ENCODE measurements at places on chromosomes 7 and 10.
A peak's percentile ranks its signal among the peaks of the same experiment; 100 is the strongest.

DNA sequence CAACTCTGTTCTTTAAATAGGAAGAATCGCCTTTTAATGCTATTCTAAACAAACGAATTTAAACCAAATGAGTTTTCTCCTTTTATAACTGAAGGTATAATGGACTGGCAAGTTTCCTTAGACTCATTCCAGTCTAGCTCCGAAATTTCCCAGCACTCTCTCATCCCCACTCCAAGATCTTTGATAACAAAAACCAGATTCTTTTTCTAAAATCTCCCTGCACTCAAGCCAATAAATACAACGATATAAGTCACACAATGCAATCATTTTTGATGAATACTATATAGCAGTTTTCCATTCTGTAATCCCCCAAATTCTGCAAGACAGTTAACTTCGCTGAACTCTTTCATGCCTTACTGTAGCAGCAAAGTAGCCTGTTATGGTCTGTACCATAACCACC, 1.9 kb downstream of the OGA start:
- DNase-seq = no peak

GRCh38 chr10:79310200-79310865, 36.9 kb upstream of the PPIF start:
- no peak for DNase-seq

DNA sequence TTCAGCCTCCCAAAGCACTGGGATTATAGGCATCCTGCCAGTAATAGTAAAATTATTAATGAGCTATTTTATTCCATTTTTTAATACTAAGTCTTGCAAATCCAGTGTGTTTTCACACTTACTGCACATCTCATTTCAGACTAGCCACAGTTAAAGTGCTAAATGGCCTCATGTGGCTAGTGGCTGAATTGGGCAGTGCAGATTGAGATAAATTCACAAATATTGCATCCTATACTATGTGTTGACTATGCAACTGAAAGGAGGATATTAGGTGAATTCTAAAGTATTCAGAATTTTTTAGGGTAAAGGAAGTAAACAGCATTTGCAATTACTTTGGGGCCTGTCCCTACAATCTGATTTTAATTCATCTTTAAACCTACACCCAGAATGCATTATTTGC, 10.2 kb downstream of the APBB1IP start:
- no peak for DNase-seq

- no peak for DNase-seq
These were observed 119.9 kb upstream of the RHOBTB1 start for GRCh38 chr10:61063901-61064300.

DNA sequence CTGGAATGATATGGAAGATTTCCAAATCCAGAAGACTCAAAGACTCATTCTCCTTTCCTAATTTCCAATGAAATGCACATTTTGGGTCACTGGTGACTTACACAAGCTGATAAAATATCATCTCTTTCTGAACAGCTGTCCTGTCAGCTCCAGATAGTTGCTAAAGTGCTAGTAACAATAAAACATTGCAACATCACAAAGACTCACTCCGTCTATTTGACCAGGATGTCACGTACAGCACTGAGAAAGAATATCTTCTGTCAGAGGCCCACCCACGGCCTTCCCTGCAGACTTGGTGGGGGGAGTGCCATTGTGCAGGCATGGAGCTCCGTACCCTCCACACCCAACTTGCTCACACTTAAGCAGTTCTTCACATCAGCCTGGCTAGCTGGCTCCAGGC, 78.9 kb upstream of the EGR2 start:
- DNase-seq = no peak

DNA sequence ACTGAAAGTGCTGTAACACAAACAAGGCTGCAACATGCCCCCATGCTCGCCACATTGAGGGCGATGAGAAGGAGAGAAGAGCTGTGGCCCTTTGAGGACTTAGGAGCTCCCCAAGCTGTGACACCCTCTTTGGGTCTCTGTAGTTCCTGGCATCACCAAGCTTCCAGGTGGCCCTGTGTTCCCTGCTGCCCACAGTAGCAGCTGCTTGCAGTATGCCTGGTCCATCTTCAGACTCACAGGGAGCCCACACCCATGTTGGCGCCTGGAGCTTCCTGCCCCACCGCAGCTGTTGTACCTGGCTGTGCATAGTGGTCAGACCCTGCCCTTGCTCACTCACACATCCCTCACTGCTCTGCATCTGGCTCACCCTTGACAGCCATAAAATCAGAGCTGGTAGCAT, 401.2 kb upstream of the NRG3 start:
- no peak for DNase-seq

DNA sequence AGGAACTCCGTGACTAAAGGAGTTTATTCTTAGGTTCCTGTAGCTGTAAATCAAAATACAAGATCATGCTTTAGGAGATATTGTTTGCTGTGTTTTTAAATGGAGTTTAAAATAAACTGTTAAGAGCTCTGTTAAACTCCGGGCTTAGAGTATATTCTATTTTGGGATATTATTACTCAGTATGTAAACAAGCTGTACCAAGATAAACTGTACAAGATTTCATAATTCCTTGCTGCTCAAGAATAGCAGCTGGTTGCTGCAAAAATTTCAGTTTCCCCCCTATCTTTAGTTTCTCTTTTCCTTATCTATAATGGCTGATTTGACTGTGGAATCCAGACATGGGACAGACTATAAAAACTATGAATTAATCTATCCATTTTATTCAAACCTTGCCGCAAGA, 215.7 kb downstream of the HTR7 start:
- no peak for DNase-seq

- no peak for DNase-seq
These were observed 36.3 kb upstream of the IKZF1 start for GRCh38 chr7:50268223-50268622.

GRCh38 chr10:4003348-4003973, 218.5 kb upstream of the KLF6 start:
- no peak for DNase-seq

- DNase-seq = no peak
These were observed 55.4 kb downstream of the MICALL2 start for GRCh38 chr7:1403638-1404459.

GRCh38 chr7:143346018-143346417, 16.5 kb downstream of the FAM131B start:
- DNase-seq = no peak

- no peak for DNase-seq
These were observed 4.0 kb downstream of the GFRA1 start for GRCh38 chr10:116268976-116269375.

DNA sequence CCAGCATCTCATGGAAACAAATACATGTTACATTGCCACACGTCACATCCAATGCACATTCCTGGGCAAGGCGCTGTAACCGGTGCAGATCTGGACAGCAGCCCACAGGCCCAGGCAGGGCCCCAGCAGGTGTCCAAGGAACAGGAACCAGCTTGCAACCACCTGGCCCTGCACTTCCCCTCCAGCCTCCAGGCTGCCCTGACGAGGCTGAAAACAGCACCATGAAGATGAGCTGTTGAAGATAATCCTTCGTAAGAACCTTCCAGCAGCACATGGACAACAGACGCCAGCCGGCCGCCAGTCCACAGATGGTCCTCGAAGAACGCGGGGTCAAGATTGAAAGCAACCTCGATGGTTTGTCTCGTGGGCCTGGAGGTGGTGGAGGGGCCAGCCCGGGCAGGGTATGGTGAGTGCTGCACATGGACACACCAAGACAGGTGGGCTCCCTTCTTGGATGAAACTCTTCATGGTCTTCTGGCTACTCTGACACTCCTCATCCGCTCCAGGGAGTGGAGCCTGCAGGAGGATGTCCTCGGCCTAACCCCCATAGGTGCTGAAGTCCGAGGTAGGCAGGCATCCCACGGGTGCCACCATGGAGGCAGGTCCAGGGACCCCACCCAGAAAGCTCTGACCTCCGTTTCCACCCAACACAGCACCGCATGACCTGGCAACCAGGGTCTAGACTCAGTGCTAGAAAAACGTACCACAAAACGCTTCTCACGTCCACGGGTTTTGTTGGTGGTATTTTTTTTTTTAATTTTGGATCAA, 22.9 kb downstream of the PDGFA start:
- DNase-seq = no peak

DNA sequence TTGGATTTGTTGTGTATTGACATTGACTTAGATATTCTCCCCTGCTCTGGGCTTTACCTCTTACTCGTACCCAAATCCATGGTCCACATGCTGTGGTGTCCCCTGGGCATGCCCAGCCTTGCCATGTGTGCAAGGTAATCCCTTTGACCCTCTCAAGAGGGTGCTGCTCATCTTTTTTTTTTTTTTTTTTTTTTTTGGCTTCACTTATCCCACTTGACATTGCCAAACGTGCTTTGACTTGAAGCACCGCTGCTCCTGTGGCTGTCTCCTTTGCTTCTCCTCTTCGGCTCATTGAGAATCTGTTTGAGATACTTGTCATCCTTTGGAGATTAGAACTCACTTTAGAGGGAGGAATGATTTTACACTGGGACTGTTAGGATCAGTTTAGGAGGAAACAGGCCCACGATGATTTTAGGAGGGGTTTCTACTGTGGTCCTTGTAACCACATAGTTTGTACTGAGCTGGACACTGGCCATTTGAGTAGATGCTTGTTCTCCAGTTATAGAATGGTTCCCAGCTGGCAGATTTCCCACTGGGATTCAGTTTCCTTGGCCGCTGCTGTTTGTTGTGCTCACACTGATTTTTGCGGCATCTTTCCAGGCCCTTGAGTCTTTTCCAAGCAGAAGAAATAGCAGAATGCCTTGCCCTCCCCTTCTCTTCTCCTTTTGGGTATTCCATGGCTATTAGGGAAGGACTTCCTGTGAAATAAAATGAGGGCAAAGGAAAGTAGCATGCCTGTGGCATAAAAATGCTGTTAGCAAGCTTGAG, 184.8 kb downstream of the AUTS2 start:
- DNase-seq = no peak

- DNase-seq = no peak
These were observed 3.8 kb upstream of the DGKI start for GRCh38 chr7:137850571-137850970.

DNA sequence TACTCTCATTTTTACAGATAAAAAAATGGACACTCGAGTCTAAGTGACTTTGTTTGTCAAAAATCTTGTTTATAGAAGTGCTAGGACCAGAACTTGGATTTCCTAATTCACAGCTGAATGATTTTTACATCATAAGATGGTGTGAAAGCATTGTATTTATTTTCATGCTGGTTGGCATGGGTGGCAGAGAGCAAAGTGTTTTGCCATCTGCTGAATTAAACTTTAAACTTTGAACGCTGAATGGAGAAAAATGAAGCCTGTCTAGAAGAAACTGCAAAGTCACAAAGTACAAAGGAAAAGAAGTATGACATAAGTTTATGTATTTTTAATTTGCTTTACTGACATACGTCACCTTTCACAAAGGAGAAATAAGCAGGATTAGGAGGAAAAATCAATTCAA, 142.0 kb downstream of the NRBF2 start:
- DNase-seq = no peak

- no peak for DNase-seq
These were observed 582.0 kb downstream of the TNS3 start for GRCh38 chr7:46999866-47000265.

DNA sequence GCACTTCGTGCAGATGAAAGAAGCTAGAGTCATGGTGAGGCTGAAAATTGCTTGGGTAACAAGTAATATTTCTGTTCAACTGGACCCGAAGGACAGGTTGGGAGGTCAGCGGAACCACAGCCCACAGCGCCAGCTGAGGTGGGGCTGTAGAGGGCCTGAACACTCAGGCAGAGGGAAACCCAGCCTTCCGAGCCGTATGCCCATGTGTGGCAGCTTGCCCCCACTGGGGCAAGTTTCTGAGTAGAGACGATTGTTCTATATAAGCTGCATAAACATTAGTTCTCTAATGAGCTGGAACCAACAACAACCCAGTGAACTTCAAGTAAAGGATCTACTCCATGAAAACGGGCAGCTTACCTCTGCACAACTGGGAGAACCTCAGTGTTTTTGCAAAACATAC, 58.4 kb upstream of the TNS3 start:
- DNase-seq = no peak

DNA sequence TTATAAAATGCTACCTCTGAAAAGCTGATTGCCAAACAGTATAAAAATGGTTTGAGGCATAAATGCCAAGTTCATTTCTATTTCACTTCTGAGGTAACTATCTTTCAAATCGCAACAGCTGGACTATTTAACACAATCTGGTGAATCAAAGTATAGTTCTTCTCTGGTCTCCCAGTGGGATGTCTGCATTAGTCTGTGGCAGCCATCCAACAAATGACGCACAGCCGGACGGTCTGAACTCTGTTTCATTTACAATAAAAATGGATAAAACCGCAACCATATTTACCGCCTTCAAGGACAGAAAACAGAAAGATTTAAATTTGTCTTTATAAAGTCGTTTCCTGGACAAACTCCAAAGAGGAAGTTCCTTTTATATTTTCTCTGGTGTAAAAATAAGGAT, 41.9 kb downstream of the ENO4 start:
- no peak for DNase-seq

- DNase-seq = no peak
These were observed 1.2 kb upstream of the SLC13A4 start for GRCh38 chr7:135729230-135729629.

GRCh38 chr7:90775383-90775965, 179.4 kb downstream of the CDK14 start:
- DNase-seq = no peak

GRCh38 chr7:4000934-4001333, 681.2 kb upstream of the FOXK1 start:
- no peak for DNase-seq

DNA sequence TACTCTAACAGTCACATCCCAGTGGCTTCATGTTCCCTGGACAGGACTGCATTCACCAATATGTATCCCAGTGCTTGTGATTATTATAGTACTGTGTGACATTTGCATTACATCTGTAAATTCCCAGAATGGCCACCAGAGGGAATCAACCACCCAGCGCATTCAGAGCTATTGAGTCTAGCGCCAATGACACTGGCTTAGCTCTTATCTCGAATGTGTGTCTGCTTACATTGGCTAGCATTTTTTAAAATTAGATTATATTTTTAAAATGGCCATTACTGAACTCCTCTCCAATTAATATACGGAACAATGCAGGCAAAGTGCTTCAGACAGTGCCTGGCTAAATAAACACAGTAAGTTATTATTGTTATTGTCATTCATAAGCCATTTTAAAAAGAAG, 36.3 kb downstream of the TRIL start:
- DNase-seq = peak; percentile 14

DNA sequence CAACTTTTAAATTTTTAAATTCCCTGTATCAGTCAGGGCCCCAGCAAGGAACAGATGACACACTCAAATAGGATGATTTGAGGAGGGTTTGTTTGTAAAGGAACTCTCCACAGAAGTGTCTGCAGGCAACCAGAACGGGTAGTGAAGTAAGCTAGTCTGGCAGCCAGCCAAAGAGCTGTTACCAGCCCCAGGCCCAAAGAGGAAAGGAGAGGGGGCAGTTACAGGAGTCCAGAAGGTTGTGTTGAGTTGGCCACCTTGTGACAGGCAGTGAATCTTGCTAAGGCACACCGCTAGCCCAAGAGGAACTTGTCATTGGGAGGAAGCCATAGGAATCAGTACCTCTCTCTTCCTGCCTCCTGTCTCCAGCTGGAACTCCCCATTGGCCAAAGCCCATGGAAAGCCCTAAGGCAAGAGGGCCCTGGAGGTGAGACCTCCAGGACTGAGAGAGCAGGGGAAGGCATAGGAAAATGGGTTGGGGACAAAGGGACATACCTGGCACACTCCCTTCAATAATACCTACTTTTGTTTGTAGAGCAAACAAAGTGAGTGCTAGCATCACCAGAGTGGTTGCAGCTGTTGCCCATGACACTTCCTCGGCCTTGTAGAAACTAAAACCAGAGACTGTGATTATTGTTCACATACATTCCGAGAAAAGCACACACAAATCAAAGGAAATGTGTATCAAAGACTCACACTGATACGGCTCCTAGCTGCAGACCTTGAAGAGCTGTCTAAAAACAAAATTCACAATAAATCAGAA, 25.4 kb upstream of the GATAD1 start:
- DNase-seq = no peak
